Occipital lobe (tissue), 3 donors: ENCODE measurements at places on chromosomes 12 and 14. TPM values are rescaled to one million over a fixed set of nuclear protein-coding genes. Genes with fewer than 3 reads are reported as not detected.

Gene WNT1
- not detected for total RNA-seq

Gene KRT79
- not detected for total RNA-seq

Gene GLT8D2
- total RNA-seq: 13.9 TPM

Gene KSR2
- total RNA-seq: 0.78 TPM

Gene BCL2L14
- total RNA-seq: not detected

Gene PPFIA2
- 237 TPM for total RNA-seq

Gene CLEC1B
- total RNA-seq: not detected
